ENCODE measurements at places on chromosomes 6 and 20. TPM values are rescaled to one million over a fixed set of nuclear protein-coding genes. Genes with fewer than 3 reads are reported as not detected.

GRCh38 chr6:56686429-56686828 is 43.7 kb upstream of the DST start:
- DNase-seq = no peak

The NPBWR2 gene
- polyA plus RNA-seq = not detected

GRCh38 chr20:23197836-23198235 is 111.7 kb upstream of the CD93 start:
- DNase-seq = no peak

- DNase-seq = no peak
Measured at GRCh38 chr20:18729231-18729825, 84.3 kb upstream of the SCP2D1 start.

DNA sequence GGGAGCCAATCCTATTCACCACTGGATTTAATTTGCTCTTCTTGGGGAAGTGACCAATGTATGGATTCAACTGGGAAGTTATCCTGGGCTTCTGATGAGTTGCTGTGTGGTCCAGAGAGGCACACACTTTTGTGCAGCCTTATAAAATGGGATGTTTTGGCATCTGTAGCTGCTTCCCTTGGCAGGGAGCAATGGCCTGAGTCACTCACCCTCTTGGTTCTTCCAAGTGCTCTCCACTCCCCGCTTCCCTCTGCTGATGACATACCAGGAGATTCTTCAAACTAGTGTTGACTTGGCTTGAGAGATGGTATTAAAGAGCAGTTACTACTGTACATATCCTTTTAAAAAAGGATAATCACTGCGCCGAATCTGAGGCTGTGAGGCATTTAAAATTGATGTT is 105.8 kb downstream of the JARID2 start:
- peak; percentile 62 for DNase-seq

DNA sequence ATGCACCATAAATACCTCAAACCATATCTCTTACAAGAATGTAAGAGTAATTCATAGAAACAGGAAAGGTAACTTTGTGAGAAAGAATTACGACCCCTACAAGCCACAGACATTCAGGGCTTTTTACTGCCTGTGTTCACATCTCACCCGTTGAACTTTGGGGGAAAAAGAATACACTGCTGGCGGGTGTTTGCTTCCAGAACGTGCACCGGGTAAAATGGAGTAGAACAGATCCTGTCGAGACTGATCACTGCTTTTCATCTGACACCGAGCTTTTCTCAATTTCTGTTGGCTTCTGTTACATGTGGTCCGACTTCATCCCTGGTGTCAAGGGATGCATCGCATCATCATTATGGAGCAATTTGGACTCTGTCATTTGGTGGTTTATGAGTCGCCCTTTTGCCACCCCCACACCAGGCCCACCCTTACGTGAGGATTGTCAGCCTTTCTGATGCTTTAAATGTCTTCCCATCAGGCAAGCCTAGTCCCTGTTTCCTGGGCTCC is 219.2 kb upstream of the ZFP64 start:
- no peak for DNase-seq

The HLA-DQA2 gene
- not detected for polyA plus RNA-seq

The TMEM244 gene
- polyA plus RNA-seq = not detected

The OPN5 gene
- polyA plus RNA-seq = not detected
